IMR-90 (cell line): ENCODE measurements at places on chromosomes 3 and 15. TPM values are rescaled to one million over a fixed set of nuclear protein-coding genes. Genes with fewer than 3 reads are reported as not detected.
A peak's percentile ranks its signal among the peaks of the same experiment; 100 is the strongest.

GRCh38 chr15:41039121-41039520 lies 77.0 kb downstream of the INO80 start:
- DNase-seq = no peak

DNA sequence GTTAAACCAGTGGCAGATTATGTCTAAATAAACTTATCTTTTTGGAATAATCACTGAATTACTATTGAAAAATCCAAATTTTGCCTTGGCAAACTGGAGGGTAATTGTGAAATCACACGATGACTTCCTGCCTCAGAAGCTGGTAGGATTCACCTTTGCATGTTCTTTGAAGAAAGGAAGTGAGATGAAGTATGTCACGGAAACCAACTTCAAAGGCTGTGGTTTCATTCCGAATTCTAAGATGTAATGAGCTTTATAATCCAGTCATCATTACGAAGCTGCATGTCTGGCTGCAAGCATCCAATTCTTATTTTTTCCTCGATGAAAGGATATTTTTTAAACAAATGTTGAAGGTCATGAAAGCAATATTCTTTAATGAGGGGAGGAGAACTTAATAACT lies 15.0 kb upstream of the ZBED2 start:
- no peak for DNase-seq

- peak; percentile 11 for DNase-seq
Observed at GRCh38 chr3:129867506-129868124, 25.9 kb downstream of the TMCC1 start.

DNA sequence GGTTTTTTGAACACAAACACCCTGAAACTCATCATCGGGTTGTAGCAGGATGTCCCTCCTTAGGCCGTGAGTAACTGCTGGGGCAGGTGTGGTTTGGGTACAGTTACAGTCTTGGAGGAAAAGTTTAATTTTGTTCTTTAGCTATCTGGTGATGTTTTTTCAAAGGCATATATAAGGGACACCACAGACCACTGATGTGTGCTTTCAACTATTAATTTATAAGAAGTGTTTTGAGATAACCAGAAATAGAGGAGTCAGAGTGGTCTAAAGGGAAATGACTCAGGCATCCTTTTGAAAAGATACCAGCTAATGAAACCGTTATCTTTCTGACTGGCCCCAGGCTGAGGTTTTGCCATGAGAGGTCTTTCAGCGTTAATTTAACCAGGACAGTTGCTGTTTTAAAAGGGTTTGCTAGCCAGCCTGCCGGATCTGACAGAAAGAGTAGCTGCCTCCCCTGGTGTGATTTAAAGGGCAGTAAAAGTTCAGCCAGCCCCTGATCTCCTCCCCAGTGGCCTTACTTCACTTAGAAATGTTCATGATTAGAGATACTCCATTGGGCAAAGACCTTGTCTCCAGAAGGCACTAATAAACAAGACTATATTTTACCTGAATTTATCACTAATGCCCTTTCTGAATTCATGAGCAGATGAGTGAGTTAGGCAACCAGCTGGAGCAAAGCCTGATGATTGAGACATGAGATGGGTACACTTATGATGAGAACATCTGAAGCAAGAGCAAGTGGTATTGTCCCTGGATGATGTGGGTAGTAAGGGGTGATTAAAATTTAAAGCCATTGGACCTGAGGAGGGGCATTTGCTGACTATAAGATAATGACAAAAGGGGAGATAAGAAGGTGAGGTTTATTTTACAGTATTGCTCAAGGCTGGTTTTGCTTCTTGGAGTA lies 482.5 kb upstream of the TBL1XR1 start:
- peak; percentile 48 for DNase-seq

DNA sequence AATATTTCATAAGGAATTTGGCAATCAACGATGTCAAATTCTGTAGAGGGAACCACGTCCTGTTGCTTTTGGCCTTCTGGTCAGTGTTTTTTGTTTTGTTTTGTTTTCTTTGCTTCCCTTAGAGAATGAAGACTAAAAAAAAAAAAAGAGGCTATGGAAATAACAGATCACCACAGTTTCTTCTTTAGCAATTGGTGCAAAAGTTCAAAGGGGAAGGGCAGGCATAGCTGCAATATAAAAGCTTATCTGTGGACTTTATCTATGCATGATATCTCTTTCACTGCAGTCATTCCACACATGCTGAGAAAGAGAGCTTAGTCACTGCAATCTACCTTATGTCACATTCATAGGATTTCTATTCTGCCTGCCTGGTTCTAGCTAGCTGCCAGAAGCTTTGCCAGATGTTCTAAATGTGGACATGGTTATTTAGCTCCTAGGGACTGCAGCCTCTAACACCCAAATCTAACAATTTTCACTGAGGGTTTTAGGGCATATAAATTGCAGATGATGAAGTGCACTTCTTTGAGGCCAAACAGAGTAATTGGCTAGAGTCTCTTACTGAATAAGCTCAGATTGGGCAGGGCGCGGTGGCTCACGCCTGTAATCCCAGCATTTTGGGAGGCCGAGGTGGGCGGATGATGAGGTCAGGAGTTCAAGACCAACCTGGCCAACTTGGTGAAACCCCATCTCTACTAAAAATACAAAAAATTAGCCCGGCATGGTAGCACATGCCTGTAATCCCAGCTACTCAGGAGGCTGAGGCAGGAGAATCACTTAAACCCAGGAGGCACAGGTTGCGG lies 637.2 kb downstream of the NTRK3 start:
- peak; percentile 44 for DNase-seq

DNA sequence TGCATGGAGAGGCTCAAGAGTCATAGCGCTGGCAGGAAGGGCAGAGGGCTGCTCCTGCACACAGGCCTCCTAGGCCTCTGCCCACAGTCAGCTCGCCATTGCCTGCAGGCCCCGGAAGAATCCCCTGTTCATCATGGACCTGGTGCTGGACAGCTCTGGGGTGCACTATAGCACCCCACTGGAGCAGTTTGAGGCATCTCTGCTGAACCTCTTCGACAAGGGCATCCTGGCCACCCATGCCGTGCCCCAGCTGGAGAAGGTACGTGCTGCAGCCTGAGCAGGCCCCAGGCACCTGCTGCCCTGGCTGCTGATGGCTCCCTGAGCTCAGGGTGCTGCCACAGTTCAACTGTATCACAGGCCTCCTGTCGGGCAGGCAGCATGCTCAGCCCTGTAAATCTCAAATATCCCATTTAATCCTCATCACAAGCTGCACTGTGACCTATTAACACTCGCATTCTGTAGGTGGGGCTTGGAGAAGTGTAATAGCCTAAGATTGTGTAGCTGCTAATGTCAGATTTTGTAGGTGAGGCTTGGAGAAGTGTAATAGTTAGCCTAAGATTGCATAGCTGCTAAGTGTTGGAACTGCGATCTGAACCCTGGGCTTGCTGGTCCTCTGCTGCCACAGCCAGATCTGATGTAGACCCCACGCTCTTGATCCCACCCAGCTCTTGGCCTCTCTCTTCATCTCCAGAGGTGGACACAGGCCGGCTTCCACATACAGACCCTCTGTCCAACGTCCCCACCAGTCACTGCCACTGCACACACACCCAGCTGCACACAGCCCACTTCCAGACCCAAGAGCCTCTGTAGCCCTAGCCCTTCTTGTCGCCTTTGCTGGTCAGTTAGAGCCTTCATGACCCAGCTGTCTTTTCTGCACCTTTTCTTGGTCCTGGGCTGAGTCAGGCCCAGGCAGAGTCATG lies 31.9 kb downstream of the DNAH1 start:
- no peak for DNase-seq

Gene KLHL40
- not detected in 2 replicates for polyA plus RNA-seq
